Epithelial cell of proximal tubule (primary cell): ENCODE measurements at places on chromosomes 5 and 9. TPM values are rescaled to one million over a fixed set of nuclear protein-coding genes. Genes with fewer than 3 reads are reported as not detected.

GRCh38 chr5:33588654-33589372 lies 148.0 kb downstream of the TARS1 start:
- no peak for DNase-seq

GRCh38 chr9:19446361-19446861 lies 37.6 kb downstream of the ACER2 start:
- DNase-seq: no peak

GRCh38 chr9:124818431-124819281 lies 34.6 kb upstream of the WDR38 start:
- DNase-seq: no peak

DNA sequence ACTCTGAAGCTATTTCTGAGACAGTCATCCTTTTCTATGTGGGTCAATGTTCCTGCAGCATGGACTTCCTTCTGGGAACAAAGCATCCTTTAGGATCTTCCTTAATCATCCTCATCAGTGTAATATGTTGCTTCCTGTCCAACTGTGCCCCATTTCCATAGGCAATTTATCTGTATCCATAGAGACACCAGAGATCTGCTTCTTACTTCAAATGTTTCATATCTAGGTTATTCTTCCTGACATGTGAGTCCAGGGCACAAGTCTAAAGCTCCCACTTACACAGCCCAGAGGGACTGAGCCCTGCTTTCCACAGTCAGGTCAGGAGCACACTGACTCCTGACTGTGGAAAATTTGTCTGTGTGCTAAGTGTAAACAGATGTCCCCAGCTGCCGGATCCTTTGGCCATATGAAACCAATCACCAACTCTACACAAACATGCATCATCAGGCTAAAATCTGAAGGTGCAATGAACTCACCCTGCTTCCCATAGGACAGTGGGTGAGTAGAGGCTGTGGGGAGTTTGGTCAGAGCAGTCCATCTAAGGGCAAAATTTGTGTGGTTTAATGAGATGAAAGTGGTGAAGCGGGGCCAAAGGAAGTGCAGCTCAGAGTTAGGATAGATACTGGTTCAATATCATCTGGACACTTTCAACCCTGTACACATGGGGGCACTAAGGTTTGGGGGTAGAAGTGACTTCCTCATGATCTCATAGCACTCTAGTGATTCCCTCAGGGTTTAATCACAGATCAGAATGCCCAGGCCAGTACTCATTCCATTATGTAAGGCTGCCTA lies 85.2 kb upstream of the TNC start:
- no peak for DNase-seq

DNA sequence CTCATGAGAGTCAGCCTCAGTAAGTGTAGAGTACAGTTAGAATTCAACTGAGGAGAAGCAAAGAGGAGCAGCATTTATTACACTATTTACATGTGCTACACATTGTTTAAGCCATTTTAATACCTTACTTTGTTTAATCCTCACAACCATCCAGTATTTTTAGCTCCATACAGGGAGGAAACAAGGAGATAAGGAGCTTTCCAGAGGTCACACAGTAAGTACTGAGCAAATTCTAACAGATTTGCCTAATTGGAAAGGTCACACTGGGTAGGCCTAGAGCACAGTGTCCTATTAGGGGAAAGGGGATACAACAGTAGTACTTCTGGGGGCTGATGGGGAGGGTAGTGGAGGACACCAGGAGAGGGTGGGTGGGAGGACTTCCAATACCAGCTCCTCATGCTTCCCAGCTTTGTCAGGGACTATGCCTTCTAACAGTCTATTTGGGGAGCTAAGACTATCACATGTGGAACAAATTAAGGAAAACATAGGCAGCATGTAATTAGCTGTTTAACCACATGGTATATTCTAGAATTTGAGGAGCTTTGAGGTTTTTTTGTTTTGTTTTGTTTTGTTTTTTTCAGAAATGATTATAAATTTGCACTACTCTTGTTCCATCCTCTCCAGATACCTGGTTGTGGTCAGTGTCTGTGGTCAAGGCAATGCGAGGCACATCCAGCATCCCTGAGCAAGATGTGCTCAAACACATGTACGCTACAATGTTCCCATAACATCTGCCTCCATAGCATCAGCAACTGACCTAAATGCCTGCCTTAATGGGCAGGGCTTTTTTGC lies 96.0 kb upstream of the SLC12A2 start:
- no peak for DNase-seq

RORB gene
- total RNA-seq: not detected in 2 replicates

DNA sequence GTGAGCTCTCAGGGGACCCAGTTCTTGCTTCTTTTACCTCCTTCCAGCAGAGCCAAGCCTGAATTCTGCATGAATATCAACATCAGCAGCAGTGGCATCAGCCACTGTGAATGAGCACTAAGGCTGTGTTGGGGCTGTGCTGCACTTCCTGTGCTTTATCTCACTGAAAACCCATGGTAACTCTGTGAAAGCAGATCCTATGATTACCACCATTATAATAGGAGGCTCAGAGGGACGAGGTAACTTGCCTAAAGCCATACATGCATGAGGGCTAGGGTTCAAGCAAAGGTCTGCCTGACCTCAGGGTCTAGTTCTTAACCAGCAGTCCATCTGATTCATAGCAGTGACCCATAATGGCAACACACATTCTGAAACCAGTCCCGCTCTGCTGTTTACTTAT lies 60.5 kb upstream of the RAPGEF1 start:
- DNase-seq: no peak

DNA sequence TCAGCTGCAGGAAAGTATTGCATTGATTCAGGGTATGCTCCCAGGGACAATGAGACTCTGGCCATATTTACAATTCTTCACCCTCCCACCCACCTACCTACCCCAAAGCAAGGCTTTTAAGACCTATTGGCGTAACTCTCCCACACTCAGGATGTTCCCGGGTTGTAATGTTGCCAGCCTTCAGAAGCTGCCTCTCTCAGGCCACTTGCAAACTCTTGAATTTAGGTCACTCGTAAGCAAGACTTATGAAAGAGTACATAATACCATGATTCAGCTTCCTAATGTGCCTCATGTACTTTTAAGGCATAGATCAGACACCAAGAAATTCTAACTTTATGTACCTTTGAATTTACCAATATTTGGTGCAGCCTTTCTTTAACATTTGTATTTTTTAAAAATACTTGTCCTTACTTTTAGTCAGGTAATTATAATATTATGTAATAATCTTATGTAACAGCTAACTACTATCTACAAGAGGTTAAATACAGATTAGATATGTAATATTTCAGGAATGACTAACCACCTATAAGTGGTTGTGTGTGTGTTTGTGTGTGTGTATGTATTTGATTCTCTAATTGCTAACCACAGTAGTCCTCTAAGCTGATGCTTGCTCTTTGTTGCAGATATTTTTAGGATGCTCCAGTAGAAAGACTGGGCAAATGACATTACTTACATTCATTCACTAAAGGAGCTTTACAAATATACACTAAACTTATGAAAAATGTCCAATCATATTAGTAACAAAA lies 630.5 kb upstream of the MEF2C start:
- DNase-seq: no peak

FOXI1 gene
- total RNA-seq: not detected in 2 replicates
